ENCODE measurements at places on chromosomes 2 and 18. TPM values are rescaled to one million over a fixed set of nuclear protein-coding genes. Genes with fewer than 3 reads are reported as not detected.

- no peak for DNase-seq
Measured at GRCh38 chr2:114083717-114084387, 194.0 kb downstream of the ACTR3 start.

CTNNA2 gene
- polyA plus RNA-seq, result 5.2 TPM

SERPINB5 gene
- polyA plus RNA-seq, result not detected

FBLN7 gene
- polyA plus RNA-seq, result 13.2 TPM

- DNase-seq, result no peak
Measured at GRCh38 chr2:57552885-57553284, 493.7 kb upstream of the VRK2 start.

- no peak for DNase-seq
Measured at GRCh38 chr2:218168016-218168415, 1.3 kb upstream of the CXCR1 start.

DNA sequence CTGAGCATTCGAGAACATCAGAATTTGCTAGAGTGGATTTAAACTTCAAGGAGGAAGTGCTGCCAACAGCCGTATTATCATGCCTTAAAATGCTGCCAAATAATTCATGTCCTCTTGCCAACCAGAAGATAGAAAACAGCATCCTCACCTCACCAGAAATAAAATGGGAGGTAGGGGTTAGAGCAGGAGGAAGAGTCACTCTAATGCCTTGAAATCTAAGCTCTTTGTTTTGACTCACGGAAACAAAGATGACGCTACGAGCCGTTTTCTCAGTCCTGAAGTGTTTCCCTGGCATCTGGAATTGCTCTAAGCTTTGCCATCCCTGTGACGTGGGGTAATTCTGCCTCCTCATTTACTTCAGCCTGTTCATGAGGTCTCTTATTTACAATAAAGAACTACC is 97.1 kb downstream of the PRPF40A start:
- no peak for DNase-seq

UGT1A7 gene
- polyA plus RNA-seq, result not detected

BMP10 gene
- not detected for polyA plus RNA-seq

Data from renal pelvis (tissue), 12 donors.